ENCODE measurements at places on chromosomes 2 and 18.

GRCh38 chr2:157785866-157786662 is 90.1 kb downstream of the ACVR1 start:
- no peak for DNase-seq

- no peak for DNase-seq
Measured at GRCh38 chr18:48627216-48627615, 88.4 kb downstream of the CTIF start.

- DNase-seq: no peak
Measured at GRCh38 chr2:69616755-69617154, 26.8 kb downstream of the AAK1 start.

GRCh38 chr18:415617-416612 is 84.6 kb downstream of the COLEC12 start:
- DNase-seq: no peak

- DNase-seq: no peak
Measured at GRCh38 chr2:147204102-147204501, 640.7 kb upstream of the ACVR2A start.

- no peak for DNase-seq
Measured at GRCh38 chr2:11855064-11855760, 108.8 kb downstream of the LPIN1 start.

Data from GM19239 (cell line).